ENCODE measurements at places on chromosomes 2 and 18.

DNA sequence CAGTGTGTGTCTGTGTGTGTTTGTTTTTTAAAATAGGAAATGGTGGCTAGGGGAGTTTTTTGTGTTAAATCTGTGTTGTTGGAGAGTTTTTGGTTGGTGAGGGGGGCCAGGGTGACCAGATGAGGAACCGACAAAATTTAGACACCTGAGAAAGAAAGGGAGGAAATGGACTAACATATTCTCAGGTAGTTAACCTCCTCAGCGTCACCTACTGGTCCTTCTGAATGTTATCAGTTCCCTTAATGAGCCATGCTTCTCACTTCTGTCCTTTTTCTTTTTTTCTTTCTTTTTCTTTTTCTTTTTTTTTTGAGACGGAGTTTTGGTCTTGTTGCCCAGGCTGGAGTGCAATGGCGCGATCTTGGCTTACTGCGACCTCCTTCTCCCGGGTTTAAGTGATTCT is 107.0 kb downstream of the FMNL2 start:
- no peak for DNase-seq

GRCh38 chr2:170714381-170715061 is 616 bp upstream of the SP5 start:
- no peak for DNase-seq

GRCh38 chr2:51027442-51027841 is 4.5 kb downstream of the NRXN1 start:
- DNase-seq: no peak

DNA sequence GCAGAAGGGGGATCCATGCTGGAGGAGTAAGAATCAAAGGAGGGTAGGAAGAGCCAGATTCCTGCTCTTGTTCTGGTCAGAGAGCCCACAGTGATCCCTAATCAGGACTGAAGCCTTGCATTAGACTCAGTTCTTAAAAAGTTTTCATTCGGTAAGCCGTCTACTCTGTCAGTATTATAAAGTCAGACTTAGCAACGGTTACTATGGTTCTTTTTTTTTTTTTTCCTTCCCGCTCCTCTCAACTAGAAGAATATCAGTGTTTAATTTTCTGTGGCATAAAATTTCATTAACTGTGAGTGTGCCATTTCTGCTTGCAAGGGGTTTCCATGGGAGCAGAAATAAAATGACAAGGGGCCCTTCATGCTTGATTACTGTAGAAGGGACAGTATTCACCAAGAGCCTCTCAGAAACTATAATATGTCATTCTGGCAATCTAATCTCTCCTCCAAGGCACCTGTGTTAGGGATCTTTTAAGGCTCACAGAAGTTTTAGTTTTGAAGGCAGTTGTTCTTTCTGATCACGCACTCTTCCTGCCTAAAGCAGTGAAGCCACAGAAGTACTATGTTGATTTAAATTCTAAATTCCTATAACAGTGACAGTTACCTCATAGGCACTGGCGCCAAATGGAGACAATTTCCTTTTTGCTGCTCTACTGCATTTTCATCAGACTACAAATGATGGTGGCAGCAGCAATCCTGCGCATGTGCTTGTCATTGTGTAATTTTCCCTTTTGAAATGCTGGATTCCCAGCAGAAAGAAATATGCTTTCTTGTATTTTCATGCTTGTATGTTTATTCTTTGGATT is 57.0 kb downstream of the OSBPL6 start:
- peak; percentile 17 for DNase-seq

- peak; percentile 32 for DNase-seq
These were observed 15.0 kb downstream of the KCNJ13 start for GRCh38 chr2:232761301-232761907.

DNA sequence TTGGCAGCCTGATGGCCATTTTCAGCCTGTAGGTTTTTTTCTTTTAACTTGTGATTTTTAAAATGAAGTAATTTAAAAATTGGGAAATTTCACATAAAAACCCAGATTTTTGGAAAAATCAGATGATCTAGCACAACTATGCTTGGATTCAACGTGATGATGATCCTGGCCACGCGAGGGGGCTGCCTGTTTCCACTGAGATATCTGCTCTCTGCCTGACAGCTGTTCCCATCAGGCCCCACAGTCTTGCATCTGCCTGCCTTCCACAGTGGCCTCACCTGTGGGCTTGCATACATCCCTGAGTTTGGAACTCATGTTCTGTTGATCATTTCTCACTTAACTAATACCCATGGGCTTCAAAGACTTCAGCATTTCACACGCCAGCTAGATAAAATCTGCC is 92.1 kb upstream of the FZD5 start:
- no peak for DNase-seq

DNA sequence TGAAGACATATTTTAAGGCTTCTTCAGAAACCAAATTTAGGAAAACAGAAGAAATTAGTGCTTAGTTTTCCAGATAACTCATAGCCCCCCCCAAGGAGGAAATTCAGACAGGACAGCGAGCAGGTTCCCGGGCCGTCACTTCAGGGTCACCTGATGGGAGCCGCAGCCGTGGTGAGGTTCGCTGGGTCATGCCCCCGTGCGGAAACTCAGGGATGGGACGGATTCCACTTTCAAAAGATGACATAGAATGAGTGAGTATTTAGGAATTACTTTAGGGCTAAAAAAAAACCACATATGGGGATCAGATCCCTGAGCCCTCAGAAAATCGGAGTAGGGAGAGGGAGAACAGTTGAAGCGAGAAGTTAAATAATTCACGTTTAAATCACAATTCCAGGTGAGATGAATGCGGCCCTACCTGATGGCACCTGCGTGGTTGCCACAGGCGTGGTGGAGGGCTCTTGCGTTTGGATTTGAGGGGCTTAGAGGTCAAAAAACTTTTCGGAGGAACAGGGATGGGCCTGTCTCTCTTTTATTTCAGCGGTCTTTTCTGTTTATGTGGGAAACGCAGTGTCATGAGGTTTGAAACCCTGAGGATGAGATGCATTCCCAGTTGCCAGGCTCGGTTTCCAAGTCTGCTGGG is 114.4 kb downstream of the NFATC1 start:
- no peak for DNase-seq

GRCh38 chr2:234031207-234031606 is 19.3 kb upstream of the SPP2 start:
- DNase-seq: no peak

- DNase-seq: no peak
These were observed 182.5 kb upstream of the OSR1 start for GRCh38 chr2:19540739-19541525.

DNA sequence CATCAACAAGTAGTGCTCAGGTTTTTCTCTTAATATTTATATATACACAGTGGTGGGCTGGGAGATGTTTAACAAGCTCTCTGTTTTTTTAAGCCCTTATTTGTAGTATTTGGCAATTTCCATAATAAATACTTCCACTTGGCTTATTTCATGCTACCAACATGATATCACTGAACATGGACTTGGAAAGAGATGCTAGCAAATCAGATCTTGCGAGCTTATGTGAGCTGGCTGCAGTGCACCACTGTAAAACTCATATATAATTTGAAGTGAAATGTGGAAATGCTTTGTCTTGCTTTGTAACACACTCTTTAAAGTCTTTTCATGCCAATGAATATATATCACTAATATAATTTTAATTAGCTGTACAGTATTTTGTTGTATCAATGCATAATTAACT is 155.7 kb downstream of the ALK start:
- DNase-seq: no peak

GRCh38 chr2:241773511-241774418 is 2.9 kb upstream of the GAL3ST2 start:
- DNase-seq: no peak

DNA sequence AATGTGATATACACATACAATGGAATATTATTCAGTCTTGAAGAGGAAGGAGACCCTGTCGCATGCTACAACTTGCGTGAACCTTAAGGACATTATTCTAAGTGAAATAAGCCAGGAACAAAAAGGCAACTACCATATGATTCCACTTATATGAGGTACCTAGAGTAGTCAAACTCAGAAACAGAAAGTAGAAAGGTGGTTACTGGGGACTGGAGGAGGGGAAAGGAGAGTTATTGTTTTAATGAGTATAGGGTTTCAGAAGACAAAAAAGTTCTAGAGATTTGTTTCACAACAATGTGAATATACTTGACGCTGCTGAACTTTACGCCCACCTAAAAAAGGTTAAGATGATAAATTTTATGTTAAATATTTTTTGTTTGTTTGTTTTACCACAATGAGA is 47.0 kb downstream of the CXCR4 start:
- DNase-seq: no peak

DNA sequence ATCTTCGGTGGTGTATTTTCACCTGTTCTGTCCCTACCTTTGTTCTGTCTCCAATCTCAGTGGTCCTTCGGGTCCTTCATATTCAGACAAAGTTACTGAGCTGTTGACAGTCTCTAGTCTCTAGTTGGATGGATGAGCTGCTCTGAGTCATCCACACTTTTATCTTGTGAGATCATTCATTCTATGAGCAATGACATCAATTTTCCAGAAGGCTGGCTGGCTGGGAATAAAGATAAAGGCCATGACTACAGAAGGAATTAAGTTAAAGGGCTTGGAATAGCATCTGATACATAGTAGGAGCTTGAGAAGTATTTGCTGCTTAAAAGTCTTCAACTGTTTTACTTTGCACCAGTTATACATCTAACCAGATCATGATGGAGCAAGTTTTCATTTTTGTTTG is 43.1 kb upstream of the SLC39A10 start:
- DNase-seq: no peak

GRCh38 chr18:53771664-53772063 is 452.8 kb downstream of the MBD2 start:
- no peak for DNase-seq

- no peak for DNase-seq
These were observed 90.4 kb downstream of the TPO start for GRCh38 chr2:1503471-1504310.

- DNase-seq: no peak
These were observed at the start of gene SLC8A1 for GRCh38 chr2:40451918-40452605. Gene SLC8A1 (minus strand): TSS chr2:40452090.

GRCh38 chr2:96159084-96159830 is 14.0 kb upstream of the DUSP2 start:
- DNase-seq: no peak

GRCh38 chr2:101205521-101206479 is 46.9 kb upstream of the CNOT11 start:
- no peak for DNase-seq

DNA sequence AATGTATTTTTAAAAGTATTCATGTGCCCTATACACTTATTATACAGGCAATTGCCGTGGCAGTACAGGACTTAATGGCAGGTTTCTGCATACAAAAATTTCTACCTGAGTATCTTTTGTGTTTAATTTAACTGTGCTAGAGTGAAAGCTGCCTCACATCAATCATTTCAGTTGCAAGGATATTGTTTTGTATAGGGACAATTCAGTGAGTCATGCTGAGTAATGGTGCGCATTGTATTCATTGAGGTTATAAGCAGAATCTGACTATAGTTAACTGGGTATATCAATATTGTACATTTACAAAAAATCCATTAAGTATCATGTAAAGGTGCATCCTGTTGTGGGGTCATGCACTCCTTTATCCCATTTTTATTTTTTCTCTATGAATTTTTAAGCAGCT is 121.5 kb downstream of the GCA start:
- DNase-seq: no peak

GRCh38 chr2:134370655-134371445 is 117.0 kb downstream of the MGAT5 start:
- DNase-seq: no peak

DNA sequence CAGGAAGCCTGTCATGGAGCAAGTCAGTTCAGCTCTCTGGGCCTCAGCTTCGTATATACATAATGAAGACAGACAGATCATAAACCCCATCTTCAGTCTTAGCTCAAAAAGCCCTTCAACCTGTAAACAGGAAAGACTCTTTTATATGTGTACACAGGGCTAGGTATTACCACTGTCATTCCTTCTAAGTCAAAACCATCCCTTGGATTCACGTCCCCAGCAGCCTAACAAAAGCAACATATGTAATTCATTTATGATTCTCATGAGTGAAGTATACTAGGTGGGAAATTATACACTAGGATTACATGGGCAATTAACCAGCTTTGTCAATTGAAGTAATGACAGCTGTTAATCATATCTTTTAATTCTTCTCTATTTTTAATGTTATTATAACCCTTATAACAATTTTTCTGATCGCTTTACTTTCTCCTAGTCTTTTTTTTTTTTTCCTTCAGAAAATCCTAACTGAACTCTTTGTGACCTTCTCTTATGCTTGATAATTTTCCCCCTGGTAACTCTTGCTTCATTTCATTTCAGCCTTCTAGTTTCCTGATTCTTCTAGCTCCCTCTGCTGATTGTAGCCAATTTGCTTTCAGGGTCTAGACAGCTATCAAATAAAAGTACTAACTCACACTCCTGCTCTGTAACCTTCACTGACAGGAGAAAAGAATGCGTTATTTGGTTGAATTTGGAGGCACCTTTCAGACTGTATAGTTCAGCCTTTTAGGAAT is 99.7 kb downstream of the RBM43 start:
- DNase-seq: peak; percentile 12

- DNase-seq: no peak
These were observed 67.7 kb downstream of the SLC8A1 start for GRCh38 chr2:40384233-40384632.

DNA sequence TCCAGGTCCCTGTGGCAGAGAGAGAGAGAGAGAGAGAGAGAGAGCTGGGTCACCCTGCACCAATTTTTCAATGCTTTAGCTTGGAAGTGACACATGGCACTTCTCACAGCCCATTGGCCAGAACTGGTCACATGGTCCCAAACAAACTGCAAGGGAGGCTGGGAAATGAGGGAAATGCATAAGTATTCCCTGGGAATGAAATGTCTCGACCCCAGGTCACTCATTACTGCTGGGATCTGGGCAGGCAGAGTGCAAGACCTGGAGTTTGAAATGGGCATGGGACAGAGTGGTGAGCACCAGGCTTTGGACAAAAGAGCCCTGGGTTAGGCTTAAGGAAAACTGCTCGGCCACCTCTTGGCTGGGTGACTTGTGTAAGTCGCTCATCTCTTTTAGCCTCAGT is 37.0 kb downstream of the SMAD7 start:
- DNase-seq: no peak

GRCh38 chr2:215914054-215914776 is 99.1 kb downstream of the MREG start:
- DNase-seq: no peak

GRCh38 chr2:240989451-240990265 is 8.8 kb upstream of the SNED1 start:
- DNase-seq: no peak

DNA sequence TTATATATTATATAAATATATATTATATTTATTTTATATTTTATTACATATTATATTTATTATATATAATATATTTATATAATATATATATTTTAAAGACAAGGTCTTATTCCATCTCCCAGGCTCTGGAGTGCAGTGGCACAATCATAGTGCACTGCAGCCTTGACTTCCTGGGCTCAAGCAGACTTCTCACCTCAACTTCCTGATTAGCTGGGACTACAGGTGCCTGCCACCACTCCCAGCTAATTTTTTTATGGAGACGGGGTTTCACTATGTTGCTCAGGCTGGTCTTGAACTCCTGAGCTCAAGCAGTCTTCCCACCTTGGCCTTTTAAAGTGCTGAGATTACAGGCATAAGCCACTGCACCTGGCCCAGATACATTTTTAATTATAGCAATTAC is 110.0 kb downstream of the PHLPP1 start:
- no peak for DNase-seq
